ENCODE measurements at places on chromosomes 1 and 21.

DNA sequence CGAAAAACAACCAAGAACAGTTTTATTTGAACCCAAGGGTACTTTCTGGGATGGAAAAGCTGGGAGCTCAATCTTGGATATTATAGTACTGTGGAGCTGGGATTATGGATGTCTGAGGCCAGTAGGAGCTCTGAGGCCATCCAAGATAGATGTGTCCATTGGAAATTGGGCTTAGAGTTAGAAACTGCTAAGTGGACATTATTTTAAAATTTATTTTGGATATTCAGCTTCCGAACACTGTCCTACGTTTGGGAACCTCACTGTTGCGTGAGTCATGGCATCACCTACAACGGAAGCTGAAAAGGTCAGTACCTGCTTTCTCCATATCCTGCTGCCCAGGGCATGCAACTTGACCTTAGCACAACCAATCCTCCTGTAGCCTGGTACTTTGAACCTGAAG lies 61.0 kb downstream of the RYR2 start:
- no peak for DNase-seq

DNA sequence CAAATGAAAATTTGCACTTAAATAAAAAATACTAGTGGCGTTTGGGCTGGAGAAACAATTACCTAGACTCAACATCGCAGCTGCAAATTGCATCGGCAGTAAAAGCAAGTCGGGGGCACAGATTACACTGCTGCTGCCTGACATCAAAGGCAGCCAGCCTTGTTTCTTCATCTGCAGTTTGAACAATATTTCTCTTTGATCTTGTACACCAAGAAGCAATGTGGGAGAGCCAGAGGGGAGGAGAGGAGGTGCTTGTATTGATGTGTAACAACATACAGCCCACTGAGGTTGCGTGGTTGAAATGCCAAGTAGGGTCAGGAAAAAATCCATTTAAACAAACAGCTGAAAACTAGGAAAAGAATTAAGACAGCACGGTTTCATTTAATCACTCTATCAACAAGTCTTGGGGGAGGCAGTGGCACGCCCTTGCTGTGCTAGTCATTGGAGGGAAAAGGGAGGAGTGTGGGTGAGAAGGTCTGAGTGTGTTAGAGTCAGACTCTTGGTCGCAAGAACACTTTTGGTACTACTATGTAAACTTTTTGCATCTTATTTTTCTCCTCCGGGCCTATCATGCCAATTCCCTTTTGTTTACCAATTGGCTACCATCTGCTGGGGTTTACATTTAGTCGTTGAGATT lies 456.5 kb downstream of the OMA1 start:
- no peak for DNase-seq

DNA sequence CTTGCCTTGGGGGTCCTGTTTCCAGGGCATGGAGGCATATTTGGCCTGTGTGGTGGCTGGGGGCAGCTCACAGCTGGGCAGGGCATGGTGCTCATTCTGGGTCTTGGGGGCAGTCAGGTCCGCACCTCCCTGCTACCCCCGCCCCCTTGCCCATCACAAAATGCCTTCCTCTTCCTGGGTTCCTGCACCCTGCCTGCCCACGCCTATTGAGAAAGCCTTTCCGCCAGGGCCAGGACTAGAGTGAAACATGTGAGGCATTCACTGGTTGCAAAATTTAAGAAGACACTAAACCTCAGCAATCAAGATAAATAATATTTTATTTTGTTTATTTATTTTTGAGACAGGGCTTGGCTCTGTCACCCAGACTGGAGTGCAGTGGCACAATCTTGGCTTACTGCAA lies 19.7 kb downstream of the PTAFR start:
- no peak for DNase-seq

- no peak for DNase-seq
Measured at GRCh38 chr1:210692796-210693195, 364.1 kb downstream of the HHAT start.

- DNase-seq, result peak; percentile 58
Measured at GRCh38 chr1:223175032-223175431, 32.0 kb upstream of the TLR5 start.

DNA sequence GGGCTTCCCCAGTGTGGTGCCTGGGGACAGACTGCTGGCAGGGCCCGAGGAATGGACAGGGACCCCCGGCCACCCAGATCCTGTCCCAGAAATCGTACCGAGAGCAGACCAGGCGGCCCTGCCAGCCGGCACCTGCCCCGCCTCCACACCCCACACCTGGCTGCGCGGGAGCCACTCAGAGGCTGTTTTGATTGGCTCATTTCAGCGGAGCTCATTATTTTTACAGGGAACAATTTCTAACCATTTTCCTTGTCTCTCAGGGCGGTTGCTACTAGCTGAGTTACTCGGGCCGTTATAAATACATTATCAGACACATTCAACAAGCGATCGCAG lies 39.3 kb upstream of the AJAP1 start:
- no peak for DNase-seq

GRCh38 chr1:15014516-15014915 lies 139.0 kb upstream of the TMEM51 start:
- DNase-seq, result no peak

GRCh38 chr1:8408151-8408839 lies 90.4 kb downstream of the SLC45A1 start:
- DNase-seq, result peak; percentile 35

DNA sequence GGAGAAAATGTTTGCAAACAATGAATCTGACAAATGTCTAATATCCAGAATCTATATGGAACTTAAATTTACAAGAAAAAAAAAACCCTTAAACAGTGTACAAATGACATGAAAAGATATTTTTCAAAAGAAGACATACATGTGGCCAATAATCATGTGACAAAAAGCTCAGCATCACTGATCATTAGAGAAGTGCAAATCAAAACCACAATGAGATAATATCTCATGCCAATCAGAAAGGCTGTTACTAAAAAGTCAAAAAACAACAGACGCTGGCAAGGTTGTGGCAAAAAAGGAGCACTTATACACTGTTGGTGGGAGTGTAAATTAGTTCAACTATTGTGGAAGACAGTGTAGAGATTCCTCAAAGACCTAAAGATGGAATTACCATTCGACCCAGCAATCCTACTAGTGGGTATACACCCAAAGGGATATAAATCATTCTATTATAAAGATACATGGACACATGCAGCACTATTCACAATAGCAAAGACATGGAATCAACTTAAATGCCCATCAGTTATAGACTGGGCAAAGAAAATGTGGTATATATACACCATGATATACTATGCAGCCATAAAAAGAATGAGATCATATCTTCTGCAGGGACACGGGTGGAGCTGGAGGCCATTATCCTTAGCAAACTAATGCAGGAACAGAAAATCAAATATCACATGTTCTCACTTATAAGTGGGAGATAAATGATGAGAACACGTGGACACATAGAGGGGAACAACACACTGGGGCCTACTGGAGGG lies 123.2 kb downstream of the PTPRC start:
- no peak for DNase-seq

DNA sequence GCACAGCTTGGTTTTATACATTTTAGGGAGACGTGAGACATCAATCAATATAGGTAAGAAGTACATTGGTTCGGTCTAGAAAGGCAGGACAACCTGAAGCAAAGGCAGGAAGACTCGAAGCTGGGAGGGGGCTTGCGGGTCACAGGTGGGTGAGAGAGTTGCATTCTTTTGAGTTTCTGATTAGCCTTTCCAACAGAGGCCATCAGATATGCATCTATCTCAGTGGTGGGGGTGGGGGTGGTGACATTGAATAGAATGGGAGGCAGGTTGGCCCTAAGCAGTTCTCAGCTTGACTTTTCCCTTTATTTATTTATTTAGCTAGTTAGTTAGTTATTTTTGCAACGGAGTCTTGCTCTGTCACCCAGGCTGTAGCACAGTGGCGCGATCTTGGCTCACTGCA lies 85.6 kb downstream of the WDR4 start:
- no peak for DNase-seq

DNA sequence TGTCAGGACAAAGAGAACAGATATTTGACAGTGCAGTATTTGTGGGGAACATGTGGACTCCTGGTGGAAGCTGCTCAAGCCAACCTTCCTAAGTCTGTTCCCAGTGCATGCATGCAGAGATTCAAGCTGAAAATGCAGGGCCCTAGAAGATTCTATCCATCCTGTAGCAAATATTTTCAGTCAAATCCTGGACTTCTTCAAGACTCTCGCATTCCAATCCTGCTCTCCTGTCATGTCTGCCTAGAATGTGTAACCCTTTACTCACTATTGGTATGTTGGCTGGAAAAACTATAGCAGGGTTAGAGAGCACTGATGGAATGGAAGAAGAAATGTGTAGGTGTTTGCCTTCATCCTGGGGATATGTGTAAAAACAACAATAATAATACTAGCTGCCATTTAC lies 385.6 kb upstream of the PKN2 start:
- no peak for DNase-seq

DNA sequence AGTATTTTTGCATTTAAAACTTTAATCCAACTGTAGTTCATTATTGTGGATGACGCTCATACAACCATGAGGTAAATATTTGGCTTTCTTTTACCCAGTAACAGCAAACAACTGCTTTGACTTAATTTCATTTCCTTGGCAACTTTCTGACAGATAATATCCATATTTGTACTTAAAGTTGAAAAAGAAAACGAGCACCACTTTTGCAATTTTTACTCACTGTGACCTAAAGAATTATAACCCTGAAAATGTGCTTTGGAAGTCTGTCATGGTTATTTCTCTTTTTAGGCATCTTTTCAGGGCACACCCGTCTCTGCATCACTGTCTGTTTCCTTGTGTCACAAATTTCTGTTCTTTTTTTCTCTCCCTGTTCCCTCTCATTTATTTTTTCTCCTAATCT lies 918 bp upstream of the CD2 start:
- DNase-seq, result no peak

GRCh38 chr1:71193153-71193552 lies 112.3 kb upstream of the ZRANB2 start:
- no peak for DNase-seq

GRCh38 chr21:35932232-35932911 lies 128.0 kb downstream of the SETD4 start:
- no peak for DNase-seq

GRCh38 chr1:177048314-177049069 lies 116.0 kb downstream of the ASTN1 start:
- DNase-seq, result no peak

DNA sequence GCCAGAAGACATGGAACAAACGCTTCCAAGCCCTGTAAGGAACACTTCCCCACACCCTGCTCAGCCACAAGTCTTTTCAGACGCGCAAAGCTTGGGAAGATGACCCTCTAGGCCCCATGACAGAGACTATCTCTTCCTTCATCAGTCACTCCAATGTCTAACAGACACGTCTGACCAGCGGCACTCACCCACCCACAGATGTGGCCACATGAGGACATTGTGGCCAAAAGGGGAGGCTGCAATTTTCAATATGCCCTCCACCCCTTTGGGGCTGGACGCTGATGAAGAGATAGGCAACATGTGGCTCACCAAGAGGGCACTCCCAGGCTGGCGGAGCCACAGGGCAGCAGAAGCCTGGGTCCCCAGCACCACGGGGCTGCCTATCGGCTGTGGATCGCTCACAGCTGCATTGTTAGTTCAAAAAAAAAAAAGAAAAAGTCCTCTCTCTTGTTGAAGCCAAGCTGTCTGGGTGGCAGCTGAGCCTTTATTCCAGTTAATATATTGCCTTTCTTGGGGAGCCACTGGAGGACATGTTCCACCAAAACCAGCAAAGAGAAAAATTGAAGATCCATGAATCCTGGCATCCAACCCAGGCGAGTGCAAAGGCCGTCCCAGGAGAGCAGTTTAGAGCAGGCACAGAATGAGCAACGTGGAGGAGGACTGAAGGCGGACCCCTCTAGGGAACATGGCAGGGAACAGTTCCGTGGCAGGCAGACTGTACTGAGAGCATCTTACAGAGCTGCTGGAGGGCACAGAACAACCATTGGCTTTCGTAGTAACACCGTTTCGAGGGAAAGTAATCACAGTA lies 52.7 kb upstream of the GPR153 start:
- no peak for DNase-seq

DNA sequence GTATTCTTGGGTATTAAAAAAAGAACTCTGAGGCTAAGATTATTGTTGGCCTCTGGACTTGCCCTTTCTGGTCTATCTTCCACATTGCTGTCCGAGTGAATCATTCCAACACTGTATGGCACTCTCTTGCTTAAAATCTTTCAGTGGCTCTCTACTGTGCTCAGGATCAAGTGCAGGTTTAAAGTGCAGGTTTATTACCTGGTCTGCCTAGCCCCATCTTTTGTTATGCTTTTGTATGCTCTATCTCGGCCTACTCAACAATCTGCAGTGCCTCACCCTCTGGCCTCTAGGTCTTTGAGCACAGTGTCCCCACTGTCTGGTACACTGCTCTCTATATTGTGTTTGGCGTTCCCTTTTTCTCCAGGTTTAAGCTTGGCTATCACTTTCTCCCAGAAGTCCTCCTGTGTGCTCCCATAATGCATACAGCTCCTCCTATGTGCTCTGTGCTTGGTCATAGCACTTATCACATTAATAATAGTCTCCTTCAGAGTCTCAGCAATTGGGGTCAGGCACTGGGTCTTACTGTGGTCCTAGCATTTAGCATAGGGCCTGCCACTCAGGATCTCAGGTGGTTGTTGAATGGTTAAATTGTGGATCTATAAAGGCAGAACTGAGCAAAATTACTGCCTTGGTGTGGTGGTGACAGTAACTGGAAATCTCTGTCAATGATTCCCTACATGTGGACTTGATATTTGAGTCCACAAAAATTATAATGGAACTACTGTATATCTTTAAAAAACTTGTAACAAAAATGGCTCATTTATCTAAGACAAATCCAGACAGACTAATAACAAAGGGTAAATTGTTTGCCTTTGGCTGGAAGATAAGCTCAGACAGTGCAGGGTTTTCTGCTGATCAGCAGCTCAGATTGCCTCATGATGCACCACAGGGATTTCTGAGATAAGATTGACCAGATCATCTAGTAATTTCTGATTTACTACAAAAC lies 10.6 kb upstream of the LDLRAD1 start:
- no peak for DNase-seq

GRCh38 chr1:3868464-3869006 lies 11.3 kb downstream of the DFFB start:
- DNase-seq, result no peak

GRCh38 chr1:30789388-30790255 lies 32.0 kb upstream of the LAPTM5 start:
- DNase-seq, result no peak

- DNase-seq, result no peak
Measured at GRCh38 chr1:244437086-244437468, 14.6 kb downstream of the ADSS2 start.

- DNase-seq, result no peak
Measured at GRCh38 chr1:2404890-2405511, 7.4 kb downstream of the PEX10 start.

DNA sequence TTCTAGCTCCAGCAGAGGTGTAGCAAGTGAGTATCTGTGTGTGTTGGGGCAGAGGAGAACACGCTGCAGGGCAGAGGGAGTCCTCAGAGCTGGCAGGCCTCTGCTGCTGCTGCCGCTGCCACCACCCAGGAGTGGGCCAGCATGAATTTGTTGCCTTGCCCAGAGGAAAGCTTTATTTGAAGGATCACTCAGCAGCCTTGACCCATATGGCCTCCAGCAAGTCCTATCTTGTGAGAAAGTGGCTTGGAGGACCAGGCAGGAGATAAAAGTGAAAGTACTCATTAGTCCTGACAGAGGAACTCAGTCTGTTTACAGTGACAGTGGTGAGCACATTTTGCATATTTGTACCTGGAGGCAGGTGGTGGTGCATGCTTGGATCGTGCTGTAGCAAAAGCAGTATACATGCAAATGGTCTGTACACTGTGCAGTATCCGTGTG lies 3.1 kb downstream of the TRAF5 start:
- no peak for DNase-seq

All from neural progenitor cell (in vitro differentiated cells).